ENCODE measurements at places on chromosomes 2 and 18.

DNA sequence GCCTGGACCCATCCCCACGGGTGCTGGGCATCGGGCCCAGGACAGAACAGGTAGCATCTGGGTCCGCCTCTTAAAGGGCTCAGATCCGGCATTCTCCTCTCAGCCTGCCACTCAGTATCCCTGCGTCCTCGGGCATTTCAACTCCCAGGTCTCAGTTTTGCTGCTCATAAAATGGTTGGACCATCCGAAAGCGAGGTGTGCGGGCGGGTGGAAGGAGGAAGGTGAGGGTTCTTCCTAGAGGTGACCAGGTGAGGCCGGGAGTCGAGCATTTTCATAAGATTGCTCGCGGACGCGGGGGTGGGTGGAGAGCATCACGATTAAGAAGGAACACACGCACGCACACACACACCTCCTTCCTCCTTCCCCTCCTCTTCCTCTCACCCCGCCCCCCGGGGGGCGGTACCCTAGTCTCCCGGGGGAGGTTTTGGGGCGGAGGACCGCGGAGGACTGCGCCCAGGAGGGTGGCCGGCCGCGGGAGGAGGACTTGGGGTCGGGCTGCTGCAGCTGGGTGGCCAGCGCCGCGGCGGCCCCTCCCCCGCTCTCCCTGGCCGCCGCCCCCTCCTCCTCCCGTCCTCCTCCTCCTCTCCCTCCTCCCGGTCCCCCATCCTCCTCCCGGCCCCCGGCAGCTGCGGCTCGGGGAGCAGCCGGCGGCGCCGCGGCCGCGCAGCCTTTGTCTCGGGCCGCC, 97.9 kb upstream of the GPR45 start:
- DNase-seq = no peak

GRCh38 chr2:132669908-132670495, at the start of gene LYPD1:
LYPD1 (minus strand) TSS chr2:132670205; CDS start chr2:132669932, 273 bp downstream.
- no peak for DNase-seq

GRCh38 chr2:18122544-18123210, 244.2 kb downstream of the KCNS3 start:
- DNase-seq = no peak

DNA sequence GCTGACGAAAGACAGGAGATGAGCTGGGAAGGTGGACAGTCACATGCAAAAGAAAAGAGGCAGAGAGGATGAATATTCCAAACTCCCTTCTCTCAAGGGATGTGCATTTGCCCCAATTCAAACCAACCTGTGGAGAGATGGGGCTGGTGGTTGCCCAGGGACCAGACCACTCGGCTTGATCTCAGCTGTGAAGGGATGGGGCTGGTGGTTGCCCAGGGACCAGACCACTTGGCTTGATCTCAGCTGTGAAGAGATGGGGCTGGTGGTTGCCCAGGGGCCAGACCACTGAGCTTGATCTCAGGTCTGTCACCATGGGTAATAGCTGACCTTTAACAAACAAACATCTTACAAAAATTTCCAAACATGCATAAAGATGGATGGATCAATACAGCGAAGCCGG, 42.5 kb upstream of the SALL3 start:
- DNase-seq = no peak

DNA sequence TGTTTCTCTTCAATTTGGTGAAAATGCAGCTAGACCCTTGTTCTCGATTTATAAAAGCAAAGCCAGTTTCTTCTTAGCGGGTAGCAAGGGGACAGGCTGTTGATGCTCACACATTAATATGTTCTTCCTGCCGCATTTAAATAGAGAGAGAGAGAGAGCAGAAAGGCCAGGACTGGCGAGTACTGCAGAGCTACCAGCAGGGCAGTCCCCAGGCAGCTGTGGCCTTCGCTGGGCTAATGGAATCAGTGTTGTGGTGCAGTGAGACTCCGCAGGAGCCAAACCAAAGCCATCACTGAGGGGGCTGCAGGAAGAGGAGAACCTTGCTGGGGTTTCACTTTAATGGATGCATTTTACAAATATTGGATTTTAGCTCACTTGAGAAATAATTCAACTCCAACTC, 223.6 kb downstream of the ACTR3 start:
- DNase-seq = no peak

- DNase-seq = peak; percentile 9
Measured at GRCh38 chr2:46364797-46365457, 67.7 kb downstream of the EPAS1 start.

- no peak for DNase-seq
Measured at GRCh38 chr2:200784215-200784614, 27.5 kb upstream of the BZW1 start.
